ENCODE measurements at places on chromosomes 3 and 15.

DNA sequence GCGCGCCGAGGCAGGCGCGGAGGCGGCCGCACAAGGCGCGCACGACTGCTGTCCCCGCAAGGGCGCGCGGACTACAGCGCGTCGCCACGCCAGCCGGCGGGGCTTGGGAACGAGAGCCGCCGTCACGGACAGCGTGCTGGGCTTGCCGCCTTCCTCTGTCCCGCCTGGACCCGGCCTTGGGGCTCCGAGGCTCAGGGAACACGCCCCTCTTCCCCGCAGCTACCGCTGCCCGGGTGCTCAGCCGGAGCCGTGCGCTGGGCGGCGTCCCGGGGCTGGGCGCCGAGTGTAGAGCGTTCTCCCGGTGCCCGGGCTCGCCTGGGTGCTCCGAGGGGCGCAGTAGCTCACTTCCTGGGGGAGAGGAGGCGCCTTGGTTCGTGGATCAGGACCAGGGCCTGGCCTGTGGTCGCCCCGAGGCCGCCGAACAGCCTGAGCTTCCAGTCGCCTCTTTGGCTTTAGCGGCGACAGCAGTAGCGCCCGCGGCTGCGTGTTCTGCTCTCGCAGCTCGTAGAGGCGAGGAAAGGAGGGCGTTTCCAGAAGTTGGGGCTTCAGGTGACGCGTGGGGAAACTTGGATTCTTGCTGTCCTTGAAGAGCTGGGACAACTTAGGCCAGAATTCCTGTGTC, 226.7 kb upstream of the C2CD4B start:
- DNase-seq, result peak; percentile 2

DNA sequence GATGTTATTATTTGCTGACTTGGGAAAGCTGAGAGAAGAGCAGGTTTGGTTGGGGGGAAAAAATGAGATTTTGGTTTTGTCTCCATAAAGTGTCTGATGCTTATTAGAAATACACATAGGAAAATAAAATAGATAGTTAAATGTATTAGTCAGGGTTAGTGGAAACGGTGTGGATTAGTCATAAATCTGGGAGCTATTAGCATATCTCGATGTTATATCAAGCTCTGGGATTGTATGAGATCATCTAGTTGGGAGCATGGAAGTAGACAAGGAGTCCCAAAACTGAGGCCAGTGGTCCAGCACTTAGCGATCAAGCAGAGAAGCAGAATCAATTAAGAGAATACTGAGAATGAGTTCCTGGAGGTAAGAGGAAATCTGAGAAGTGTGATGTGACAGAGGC, 845.5 kb downstream of the ROBO2 start:
- no peak for DNase-seq

GRCh38 chr3:67349551-67350174, 304.7 kb downstream of the SUCLG2 start:
- DNase-seq, result no peak

- DNase-seq, result no peak
Measured at GRCh38 chr3:188562144-188562543, 408.2 kb downstream of the LPP start.

- no peak for DNase-seq
Measured at GRCh38 chr3:100635273-100635701, 25.9 kb downstream of the ADGRG7 start.

DNA sequence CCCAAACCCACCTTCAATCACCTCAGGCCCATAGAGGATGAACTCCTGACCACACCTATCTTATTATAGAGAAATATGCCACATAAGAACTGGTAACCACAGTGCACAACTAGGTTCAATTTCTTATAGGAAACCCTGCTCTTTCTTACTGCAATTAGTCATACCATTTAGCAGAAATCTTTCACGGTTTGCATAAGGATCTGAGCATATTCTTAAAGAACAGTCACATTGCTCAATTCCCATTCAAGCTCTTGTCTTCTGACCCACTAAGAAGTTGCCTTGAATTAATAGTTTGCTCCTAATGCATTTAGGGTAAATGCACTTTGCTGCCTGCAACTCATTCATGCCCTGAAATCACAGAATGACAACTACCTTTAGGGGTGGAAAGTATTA, 9.2 kb downstream of the ERC2 start:
- DNase-seq, result no peak

- DNase-seq, result no peak
Measured at GRCh38 chr15:71278989-71279756, 163.9 kb downstream of the THSD4 start.

GRCh38 chr3:98733053-98733811, 29.9 kb upstream of the ST3GAL6 start:
- no peak for DNase-seq

DNA sequence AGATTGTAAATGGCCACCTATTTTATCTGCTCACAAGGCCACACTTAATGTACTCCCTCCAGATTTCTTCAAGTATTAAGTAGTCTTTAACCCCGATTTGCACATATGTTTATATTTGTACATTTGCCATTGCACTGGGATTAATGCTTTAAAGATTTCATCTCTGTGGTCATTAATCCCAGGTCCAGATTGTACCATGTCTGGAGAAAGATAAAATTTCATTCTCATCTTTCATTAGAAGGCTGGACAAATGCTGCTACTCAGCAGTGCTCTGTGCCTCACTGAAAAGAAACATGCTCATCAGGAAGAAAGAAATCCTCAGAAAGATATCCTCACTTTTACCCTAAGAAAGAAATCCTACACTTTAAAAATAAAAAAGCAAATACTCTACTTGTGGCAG, 62.5 kb upstream of the LRRC3B start:
- DNase-seq, result no peak

DNA sequence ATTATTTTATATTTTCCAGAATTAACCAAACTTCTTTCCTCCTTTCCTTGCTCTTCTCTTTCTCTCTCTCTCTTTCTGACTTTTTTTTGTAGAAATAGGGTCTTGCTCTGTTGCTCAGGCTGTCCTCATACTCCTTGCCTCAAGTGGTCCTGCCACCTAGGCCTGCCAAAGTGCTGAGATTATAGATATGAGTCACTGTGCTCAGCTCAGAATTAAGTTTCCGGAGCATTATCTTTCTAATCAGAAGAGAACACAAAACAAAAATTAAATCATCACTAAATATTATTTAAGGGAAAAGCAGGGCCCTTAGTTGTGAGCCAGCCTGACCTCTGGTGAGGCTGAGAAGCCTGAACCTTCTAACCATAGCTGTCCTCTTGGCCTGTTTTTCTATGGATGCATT, 168.2 kb downstream of the SOX2 start:
- DNase-seq, result no peak

- DNase-seq, result no peak
Measured at GRCh38 chr3:30233913-30234646, 372.3 kb upstream of the TGFBR2 start.

- no peak for DNase-seq
Measured at GRCh38 chr3:29614954-29615353, 334.1 kb downstream of the RBMS3 start.

DNA sequence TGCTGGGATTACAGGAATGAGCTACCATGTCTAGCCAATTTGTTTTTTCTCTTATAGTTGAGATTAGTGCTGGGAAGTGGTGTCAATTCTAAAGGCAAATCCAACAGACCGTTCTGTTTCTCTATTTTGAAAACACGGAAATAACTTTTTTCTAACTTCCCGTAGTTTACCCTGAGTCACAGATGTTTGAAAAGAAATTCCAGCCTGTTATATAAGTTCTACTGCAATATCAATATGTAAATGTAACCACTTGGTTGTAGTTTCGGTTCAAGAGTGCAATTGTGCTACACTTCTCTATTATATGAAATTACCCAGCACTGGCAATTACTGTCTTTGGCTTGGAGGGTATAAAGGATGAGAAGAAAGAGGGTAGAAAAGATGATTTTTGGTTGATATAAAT, 22.3 kb upstream of the GNB4 start:
- no peak for DNase-seq

GRCh38 chr15:58521293-58521991, 89.7 kb downstream of the LIPC start:
- no peak for DNase-seq

- no peak for DNase-seq
Measured at GRCh38 chr3:114566162-114566755, 272.4 kb downstream of the TIGIT start.

DNA sequence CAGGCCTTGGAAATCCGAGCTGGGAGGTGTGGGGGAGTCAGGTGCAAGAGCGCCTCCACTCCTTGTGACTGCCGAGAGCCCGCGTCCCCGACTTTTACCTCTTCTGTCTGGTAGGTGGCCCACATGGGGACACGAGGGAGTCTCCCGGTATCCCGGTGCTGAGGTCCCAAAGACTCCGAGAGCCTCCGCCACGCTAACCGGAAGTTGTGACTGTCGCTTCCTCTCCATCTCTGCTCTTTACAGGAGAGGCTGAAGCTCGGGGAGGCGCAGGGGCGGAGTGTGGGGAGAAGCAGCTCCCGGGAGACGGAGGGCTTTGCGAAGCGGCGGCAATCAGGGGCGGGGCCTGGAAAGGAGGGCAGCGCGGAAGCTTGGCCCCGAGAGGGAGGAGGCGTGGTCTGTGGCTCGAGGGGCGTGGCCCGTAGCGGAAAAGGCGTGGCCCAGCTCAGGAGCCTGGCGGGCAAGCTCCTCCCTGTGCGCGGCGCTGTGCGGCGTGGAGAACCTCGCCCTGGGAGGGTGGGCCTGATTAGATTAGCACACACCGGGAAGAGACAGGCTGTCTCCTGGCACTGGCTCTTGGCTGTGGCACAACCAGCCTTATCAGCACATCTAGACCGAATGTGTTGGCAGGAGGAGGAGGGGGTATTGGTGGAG, 143.9 kb downstream of the GABRB3 start:
- DNase-seq, result no peak

DNA sequence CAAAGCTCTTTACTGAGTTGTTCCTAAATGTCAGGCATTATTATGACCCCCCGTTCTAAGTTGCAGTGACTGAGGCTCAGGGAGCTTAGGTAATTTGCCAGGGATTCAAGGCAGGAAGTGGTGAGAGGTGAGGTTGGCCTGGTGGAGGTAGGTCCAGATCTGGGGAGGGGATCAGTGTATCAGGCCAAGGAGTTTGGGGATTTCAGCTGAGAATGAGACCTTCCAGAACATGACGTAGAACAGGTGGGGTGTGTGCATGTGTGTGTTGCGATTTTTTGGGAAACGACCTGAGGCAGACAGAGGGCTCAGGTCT, 41.1 kb upstream of the MRPS22 start:
- no peak for DNase-seq

DNA sequence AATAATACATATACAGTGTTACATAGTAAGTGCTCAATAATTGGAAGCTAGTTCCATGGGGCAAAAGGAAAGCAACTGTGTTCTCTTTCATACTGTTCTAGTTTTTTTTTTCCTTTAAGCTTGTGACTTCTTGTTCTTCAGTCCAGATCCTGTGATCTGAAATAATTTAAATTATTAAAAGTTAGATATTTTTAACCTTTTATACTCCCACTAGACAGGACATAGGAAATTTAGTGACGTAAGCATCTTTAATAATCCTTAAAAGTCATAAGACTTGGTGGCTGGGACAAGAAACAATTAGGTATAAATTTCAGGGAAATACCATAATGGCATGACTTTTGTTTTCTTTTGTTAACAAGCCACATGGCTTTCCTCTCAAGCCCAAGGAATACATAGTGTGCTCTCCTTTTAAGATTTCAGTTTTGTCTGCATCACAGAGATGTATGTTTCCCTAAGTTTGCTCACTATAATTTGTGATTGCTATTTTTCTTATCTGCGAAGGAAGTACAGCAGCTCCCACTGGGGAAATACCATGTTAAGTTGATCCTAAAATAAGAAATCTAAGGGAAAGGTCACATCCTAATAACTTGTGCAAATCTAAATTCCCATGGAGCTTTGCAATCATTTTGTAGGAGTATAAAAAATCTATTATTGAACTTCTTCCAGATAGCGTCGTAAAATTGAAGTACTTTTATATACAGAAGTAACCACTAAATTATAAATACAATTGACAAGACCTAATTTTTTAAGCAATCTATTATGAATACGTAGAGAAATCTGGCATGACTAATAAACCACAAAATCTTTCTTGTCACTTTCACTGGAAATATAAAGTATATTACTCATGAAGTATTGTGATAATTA, 30.1 kb downstream of the PPARG start:
- no peak for DNase-seq

- DNase-seq, result no peak
Measured at GRCh38 chr3:48851407-48851806, 3.7 kb upstream of the PRKAR2A start.

DNA sequence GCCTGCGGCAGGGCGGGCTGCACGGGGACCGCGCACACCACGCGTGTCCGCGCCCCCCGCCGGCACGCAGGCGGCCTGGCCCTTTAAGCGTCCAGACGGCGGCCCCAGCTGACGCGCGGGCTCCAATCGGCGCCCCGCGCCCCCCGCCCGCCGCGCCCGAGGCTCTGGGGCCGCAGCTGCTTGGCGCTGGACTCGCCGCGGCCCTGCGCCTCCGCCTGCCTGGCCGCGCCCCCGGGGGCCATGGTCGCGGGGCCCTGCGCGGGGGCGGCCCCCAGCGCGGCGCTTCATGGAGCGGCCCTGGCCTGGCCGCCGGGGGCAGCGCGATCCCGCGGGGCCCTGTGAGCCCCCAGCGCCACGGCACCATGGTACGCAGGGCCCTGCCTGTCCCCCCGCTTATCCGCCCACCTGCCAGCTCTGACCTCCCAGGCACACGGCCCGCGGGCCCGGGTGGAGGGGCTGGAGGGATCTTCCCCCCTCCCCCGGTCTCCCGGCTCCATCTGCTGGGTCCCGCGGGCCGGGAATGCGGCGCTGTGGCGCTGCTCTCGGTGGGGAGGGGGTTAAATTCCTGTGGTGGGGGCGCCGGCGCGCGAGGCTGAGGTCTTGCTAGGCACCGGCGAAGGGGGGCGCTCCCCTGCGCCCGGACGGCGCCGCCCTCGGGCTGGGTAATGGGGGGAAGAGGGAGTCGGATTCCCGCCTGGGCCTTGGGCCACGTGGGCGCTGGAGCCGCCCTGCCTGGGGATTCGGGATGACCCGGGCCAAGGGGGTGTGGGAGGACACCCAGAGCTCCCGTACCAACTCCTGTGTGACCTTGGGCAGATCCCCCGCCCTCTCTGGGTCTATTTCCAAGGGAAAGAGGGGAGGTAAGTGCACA, 1.1 kb downstream of the ZBTB47 start:
- DNase-seq, result no peak

GRCh38 chr3:160765211-160765610, 9.2 kb downstream of the PPM1L start:
- DNase-seq, result no peak

DNA sequence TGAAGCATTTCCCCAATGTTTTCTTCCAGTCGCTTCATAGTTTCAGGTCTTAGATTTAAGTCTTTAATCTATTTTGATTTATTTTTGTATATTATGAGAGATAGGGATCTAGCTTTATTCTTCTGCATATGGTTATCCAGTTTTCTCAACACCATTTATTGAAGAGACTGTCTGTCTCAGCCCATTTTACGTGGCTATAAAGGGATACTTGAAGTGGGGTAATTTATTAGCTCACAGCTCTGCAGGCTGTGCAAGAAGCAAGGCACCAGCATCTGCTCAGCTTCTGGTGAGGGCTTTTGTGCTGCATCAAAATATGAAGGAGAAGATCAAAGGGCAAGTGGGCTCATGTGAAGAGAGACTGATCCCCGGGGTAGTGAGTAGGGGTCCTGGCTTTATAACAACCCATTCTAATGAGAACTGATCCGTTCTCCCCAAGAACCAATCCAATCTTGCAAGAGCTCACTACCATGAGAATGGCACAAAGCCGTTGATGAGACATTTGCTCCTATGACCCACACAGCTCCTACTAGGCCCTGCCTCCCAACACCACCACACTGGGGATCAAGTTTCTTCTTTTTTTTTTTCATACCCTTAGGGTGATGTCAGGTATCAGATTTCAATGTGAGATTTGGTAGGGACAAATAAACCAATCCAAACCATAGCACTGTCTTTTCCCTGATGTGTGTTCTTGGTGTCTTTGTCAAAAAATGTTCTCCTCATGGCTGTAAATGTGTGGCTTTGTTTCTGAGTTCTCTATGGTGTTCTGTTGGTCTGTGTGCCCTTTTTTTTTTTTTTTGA, 63.2 kb downstream of the IQGAP1 start:
- DNase-seq, result no peak

Measured in stimulated activated CD8-positive, alpha-beta memory T cell treated with anti-CD3 and anti-CD28 coated beads, Interleukin-7, amount 100 ng/mL, for 4 hours (primary cell).